RKO (cell line): ENCODE measurements at places on chromosomes 11 and 22.

DNA sequence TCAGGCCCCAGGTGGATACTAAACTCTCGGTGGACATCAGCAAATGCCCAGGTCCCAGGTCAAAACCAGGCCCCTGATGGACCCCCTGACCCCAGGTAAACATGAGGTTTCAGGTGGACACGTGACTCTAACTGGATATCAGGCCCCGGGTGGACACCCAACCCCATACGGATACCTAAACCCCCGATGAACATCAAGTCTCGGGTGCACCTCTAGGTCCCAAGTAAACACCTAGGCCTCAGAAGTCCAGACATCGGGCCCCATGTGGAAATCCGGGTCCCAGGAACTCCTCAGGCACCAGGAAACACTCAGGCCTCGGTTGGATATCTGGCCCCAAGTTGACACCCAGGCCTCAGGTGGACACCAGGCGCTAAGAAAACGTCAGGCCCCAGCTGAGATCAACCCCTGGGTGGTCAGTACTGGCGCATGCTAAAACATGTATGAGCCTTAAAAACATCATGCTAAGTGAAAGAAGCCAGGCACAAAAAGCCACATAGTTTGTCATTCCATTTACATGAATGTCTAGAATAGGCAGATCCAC, 54.4 kb upstream of the SEPTIN5 start:
- no peak for DNase-seq

GRCh38 chr11:133934096-133934495, 22.7 kb downstream of the IGSF9B start:
- DNase-seq = no peak

GRCh38 chr11:101390539-101390938, 193.3 kb downstream of the TRPC6 start:
- DNase-seq = peak; percentile 16

DNA sequence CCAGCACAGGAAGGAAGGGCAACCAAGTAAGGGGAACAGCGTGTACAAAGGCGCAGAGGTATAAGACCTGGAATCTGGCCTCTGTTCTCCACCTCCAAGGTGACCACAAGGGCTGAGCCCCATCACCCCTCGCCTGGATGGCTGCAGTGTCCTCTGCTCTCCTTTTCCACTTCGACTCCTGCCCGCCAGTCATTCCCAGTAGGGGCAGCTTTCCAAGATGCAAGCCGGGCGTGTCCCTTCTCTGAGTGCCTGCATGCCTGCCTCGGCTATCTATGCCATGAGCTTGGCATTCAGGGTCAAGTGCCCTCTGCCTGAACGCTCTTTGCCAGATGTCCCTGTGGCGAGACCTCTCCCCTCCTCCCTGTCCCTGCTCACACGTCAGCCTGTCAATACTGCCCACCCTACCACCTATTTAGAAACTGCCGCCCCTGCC, 17.0 kb downstream of the FADS3 start:
- DNase-seq = no peak

GRCh38 chr11:86369668-86370067, 5.0 kb upstream of the CCDC81 start:
- DNase-seq = no peak

- no peak for DNase-seq
These were observed 257.8 kb upstream of the LUZP2 start for GRCh38 chr11:24238771-24239645.

DNA sequence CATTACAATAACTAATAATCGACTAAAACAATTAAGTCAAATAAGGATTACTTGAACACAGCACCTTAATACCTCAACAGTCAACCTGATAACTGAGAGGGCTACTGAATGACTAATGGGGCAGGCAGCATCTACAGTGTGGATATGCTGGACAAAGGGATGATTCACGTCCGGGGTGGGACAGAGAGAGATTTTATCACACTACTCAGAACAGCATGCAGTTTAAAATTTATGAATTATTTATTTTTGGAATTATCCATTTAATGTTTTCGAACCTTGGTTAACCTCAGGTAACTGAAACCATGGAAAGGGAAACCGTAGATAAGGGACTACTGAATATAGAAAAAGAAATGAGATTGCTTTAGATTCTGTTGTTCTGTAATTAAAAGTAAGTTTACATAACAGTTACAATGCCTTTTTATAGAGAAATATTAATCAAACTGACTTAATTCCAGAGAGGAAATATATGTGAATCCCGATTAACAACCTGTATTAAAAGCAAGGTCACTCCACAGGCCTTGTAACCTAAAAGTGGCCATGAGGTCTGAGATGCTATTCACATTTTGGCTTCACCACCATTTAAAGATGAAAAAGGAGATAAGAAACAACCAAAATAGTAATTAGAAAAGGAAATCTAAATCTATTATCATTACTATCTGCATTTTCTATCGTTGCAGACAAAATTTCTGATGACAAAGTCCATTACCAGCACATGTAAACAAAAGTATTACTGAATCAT, 119.0 kb upstream of the TP53AIP1 start:
- peak; percentile 9 for DNase-seq

DNA sequence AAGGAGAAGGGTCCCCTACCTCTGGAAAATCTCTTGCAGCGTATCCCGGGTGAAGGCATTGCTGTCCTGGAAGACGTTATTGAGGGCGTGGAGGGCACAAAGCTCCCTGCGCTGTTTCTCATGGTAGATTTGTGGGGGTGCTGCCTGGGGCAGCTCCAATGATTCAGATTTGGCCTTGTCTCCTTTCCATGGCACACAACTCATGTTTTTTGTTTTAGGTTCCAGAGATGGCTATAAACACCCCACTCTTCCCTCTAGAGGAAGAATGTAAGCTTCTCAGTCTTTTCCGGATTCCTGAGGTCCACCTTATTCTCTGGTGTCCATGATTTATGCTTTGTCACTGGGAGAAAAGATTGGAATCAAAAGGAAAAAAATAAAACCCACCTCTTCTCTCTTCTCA, 959 bp downstream of the JOSD1 start:
- DNase-seq = peak; percentile 77

DNA sequence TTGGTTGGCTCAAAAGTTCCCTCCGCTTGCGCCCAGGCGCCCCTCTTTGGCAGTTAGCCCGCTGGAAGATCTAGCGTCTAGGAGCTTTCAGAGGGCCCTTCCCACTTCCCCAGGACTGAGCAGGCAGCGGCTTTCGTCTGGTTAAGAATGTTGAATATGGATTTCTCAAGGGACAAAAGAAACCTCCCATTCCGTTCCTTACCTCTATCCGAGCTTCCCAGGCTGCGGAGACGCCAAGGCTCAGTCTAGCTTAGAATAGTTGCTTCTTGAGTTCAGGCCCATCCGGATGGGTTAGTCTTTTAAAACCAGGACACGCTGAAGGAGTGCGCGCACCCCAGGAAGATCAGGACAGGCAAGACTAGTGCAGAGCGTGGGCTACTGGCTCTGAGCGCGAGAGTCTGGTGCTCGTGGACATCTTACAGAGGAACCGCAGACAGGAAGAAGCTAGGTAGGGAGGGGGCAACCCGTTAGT, 1.6 kb downstream of the NELL1 start:
- DNase-seq = no peak

- DNase-seq = no peak
These were observed 25.9 kb downstream of the ALG9 start for GRCh38 chr11:111845276-111846028.

DNA sequence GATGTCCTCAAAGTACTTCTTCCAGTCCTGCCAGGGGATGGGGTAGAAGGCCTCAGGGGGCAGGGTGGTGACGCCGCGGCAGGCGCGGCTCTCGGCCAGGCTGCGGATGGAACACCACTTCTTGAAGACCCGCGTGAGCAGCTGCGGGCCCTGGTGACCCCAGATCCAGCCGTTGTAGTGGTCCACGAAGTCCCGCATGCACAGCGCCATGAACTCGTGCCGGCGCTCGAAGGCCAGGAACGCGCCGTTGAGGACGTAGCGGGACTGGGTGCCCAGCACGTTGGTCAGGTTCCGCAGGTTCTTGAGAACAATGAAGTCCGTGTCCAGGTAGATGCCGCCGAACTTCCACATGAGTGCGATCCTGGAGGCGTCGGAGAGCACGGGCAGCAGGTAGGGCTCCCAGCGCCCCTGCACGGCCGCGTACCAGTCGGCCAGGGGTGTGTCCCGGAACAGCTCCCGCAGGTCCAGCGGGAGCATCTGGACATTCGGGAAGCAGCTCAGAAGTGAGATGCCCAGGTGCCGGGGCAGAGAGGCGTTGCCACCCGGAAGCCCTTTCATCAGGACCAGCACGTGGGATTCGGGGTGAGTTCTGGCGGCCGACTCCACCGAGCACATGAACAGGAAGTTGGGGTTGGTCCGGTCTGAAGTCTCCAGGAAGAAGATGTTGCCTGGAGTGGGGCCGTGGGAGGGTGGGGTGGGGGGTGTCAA, 27.5 kb downstream of the A4GALT start:
- DNase-seq = no peak

- DNase-seq = no peak
These were observed 18.3 kb upstream of the PKNOX2 start for GRCh38 chr11:125146232-125146631.

- no peak for DNase-seq
These were observed 1233.5 kb downstream of the BRD1 start for GRCh38 chr22:48594016-48594756.

GRCh38 chr11:119739975-119740374, 11.0 kb upstream of the NECTIN1 start:
- DNase-seq = no peak

- no peak for DNase-seq
These were observed 24.6 kb upstream of the TESMIN start for GRCh38 chr11:68775951-68776388.

DNA sequence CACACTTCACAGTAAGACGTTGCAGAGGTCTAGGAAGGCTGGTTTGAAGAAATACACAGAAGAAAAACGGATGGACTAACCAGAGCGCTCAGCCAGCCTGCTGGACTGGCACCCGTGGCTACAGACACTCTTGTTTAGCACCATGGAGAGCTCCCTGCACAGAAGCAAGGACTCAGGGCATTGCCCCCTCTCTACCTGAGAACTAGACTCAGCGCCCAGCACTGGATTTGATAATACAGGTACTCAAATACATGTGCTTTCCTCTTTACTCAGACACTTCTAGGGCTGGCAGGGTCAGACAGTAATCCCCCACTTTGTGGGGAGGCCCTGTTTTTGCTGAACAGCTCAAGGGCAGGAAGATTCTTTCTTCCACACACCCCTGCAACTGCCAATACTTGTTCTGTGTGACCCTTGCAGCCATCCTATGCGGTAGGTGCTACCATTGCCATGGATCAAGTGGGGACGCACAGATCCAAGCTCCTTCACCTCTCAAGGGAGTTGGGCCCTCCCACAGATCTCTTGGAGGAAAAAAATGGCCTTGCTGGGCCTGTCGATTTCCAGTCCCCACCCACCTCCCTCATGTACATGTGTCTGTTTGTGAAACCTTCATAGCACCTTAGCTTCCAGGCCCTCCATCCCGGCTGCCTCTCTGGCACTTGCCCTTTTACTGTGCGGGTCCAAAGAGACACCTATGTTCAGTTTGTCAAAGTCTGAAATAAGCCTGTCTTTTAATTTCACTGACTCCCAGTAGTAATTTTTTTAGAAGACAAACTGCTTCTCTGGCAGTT, 5.1 kb upstream of the P2RX6 start:
- DNase-seq = peak; percentile 68

DNA sequence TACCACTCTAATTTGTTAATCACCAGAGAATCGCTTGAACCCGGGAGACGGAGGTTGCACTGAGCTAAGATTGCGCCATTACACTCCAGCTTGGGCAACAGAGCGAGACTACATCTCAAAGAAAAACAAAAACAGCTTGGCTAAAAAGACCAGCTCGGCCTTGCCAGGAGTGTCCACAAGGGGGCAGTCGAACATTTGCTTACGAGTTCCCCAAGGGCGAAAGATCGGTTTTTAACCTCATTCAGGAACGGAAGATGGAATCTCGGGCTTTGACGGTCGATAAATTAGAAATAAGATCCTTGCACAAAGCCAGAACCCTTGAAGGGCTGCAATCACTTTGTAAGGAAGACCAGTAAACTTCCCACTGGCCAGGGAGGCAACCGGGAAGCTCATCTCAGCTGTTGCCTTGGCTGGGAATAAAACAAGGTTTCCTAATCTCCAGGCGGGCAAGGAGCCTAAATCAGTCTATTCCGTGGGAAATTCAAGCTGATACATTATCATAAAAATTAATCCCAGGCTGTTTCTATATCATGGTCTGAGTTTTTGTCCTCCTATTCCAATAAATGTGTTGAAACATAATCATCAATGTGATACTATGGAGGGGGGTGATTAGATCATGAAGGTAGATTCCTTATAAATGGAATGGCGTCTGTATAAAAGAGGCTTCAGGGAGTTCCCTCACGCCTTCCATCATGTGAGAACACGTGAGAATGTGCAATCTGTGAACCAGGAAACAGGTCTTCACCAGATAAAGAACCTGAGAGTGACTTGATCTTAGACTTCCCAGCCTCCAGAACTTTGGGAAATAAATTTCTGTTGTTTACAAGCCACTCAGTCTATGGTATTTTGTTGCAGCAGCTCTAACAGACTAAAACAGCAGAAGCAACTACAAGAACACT, 14.9 kb upstream of the SLC29A2 start:
- DNase-seq = peak; percentile 81

- no peak for DNase-seq
These were observed 20.9 kb upstream of the SIK2 start for GRCh38 chr11:111581341-111581740.

- no peak for DNase-seq
These were observed 37.0 kb downstream of the ARHGAP1 start for GRCh38 chr11:46663277-46663940.

- no peak for DNase-seq
These were observed 172.0 kb downstream of the CNTN5 start for GRCh38 chr11:99192716-99193115.

GRCh38 chr11:30914143-30914762, 328.1 kb upstream of the MPPED2 start:
- DNase-seq = peak; percentile 27

DNA sequence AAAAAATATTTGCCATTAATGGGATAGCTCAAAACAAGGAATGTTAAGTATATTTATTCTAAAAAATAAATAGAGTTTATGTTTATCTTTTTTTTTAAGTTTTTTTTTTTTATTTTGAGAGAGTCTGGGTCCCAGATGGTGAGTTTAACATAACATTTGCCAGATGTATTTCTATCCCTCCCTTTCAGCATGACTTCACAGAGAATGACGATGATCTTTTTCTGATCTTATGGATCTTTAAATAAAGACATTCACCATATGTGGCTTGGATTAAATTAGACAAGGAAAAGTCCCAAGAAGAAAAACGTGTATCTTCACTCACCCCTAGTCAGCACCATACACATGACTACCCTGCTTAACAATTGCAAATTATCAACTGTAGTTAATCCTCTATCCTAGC, 839.8 kb upstream of the CNTN5 start:
- DNase-seq = no peak

- no peak for DNase-seq
These were observed 24.0 kb upstream of the CREB3L1 start for GRCh38 chr11:46253258-46254132.

- DNase-seq = no peak
These were observed 1.1 kb upstream of the DDX6 start for GRCh38 chr11:118791961-118792569.
